NCI-H226 (cell line): ENCODE measurements at places on chromosomes 7 and 10.

DNA sequence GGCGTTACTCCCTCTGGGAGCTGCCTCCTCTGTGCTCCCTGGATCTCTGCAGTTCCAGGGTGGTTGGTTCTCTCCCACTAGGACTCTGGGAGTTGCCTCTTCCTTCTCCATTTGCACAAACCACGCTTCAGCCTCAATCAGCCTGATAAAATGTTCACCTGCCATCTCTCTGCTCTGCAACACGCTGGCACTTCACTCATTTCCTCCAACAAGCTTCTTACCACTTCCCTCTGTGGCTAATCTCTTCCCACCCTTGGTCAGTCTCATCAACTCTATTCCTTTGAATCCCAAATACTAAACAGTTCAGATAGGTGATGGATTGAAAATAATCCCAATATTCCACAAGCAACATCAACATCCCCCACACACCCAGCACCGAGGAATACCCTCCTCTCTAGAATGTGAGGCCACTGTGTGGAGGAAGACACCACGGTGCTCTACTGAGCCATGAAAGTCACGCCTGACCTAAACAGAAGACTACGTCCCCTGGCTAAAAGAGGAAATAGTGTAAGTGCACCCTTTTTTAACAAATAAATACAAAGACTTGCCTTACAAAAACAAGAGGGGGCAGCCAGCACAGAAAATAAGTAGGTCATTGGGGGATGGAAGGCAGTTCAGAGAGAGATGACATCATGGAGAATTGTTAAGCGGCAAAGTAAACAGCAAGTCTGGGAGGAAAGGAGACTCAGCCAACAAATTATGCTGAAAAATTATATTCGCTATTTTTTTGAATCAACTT lies 1.9 kb upstream of the FAM170B start:
- DNase-seq = no peak

GRCh38 chr7:103651593-103652377 lies 205.8 kb upstream of the SLC26A5 start:
- DNase-seq = no peak

GRCh38 chr10:86265895-86266259 lies 100.7 kb downstream of the GRID1 start:
- DNase-seq = no peak

GRCh38 chr10:27252267-27253000 lies 11.8 kb upstream of the ACBD5 start:
- DNase-seq = no peak

DNA sequence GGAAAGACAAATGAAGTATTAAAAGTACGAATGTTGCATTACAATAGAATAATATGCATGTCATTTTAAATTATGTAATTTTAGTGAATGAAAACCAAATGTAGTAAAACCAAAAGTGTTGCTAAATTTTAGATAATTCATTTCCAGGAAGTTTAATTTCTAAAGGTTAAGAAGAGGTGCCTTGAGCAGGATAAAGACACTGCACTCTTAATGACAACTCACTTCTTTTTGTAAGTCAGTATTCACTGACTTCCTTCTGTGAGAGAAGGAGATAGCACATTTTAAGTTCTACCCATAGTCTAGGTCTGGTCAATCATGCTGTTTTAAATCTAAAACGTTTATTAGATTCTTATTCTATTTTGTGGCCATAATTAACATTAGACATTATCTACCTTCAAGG lies 160.2 kb downstream of the CRPPA start:
- DNase-seq = no peak

- DNase-seq = no peak
These were observed 6.1 kb upstream of the SH3PXD2A start for GRCh38 chr10:103861505-103861904.

DNA sequence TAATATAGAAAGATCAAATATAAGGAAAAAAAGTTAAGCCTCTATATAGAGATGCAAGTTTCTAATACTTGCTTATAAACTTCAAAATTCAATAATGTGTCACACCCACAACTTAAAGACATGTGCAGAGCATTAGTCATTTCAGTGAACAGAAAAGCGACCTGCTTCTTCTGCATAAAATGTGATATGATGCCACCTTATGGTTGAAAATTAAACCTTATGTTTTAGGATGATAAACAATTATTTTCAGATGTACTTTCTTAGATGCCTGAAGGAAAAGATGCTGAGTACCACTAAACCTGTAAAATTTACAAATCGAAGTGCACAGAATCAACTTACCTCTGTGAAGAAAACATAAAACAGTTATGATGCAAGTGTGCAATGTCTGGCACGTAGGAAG lies 96.0 kb downstream of the MTERF1 start:
- DNase-seq = peak; percentile 6

DNA sequence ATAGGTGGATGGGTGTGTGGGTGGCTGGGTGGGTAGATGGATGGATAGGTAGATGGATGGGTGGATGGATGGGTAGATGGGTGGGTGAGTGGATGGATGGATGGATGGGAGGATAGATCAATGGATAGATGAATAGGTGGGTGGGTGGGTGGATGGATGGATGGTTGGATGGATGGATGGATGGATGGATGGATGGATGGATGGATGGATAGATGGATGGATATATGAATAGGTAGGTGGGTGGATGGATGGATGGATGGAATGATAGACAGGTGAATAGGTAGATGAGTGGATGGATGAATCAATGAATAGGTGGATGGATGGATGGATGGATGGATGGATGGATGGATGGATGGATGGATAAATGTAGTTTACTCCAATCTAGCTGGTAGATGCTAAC lies 52.7 kb downstream of the FRMPD2 start:
- DNase-seq = no peak

DNA sequence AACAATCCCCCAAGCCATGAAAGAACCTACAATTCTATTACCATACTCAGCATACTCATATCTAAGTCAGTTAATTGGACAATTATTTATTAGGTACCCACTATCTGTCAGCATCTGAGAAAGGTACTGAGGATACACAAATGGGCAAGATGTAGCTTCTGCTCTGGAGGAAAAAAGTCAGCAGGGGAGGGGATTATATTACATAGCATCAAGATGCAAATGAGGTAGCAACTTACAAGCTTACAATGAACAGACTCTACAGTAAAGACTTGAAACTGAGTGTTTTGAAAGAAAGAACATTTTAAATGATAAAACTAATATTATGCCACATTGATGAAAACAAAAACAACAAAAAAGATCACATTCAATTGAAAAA lies 10.8 kb upstream of the CUBN start:
- DNase-seq = no peak

GRCh38 chr10:33537066-33537465 lies 202.6 kb upstream of the NRP1 start:
- no peak for DNase-seq

GRCh38 chr10:99457813-99458212 lies 27.4 kb upstream of the GOT1 start:
- DNase-seq = peak; percentile 26

GRCh38 chr10:88832376-88832775 lies 19.3 kb downstream of the ANKRD22 start:
- DNase-seq = no peak

DNA sequence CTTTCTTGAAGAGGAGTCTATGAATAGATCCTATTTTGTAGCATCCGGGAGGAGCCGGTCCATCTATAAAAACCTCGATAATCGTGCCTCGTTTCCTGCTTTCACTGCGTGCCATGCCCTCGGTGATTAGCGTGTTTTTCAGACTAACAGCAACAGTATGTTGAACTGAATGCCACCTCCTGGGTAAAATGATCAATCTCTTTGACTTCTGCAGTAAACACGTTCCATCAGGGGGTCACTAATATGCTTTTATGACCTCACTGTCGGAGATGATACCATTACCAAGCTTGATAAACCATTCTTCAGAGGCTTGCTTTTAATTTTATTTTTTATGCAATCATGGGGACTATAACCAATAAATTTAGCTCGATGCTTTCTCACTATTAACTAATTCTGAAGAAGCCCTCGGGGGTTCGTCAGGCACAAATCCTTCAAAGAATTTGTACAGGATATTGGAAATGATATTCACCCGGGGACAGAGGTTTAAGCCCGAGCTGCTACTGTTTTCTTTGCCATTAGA lies 228.3 kb downstream of the ADARB2 start:
- DNase-seq = no peak

- no peak for DNase-seq
These were observed 2.1 kb downstream of the CBLL1 start for GRCh38 chr7:107746006-107746405.

GRCh38 chr7:15470825-15471668 lies 90.8 kb downstream of the AGMO start:
- DNase-seq = no peak
